ENCODE measurements at places on chromosomes 16 and 17. TPM values are rescaled to one million over a fixed set of nuclear protein-coding genes. Genes with fewer than 3 reads are reported as not detected.
A peak's percentile ranks its signal among the peaks of the same experiment; 100 is the strongest.

DNA sequence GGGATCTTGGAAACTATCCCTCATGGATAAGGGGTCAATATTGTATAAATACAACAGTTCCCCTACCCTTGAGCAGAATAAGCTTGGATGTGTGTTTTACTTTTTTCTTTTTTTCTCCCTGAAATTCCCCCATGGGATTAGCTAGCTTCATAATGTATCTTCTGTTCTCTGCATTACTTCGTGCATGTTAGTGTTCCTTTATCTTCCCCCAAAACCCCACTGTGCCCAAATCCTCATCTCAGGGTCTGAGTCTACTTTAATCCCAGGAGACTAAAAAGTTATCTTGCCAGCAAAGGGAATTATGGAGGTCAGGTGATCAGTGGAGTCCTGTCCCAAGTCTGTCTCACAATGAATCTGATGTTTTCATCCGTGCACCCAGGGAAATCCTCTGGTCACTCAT is 217.5 kb upstream of the CNTNAP4 start:
- DNase-seq = no peak

DNA sequence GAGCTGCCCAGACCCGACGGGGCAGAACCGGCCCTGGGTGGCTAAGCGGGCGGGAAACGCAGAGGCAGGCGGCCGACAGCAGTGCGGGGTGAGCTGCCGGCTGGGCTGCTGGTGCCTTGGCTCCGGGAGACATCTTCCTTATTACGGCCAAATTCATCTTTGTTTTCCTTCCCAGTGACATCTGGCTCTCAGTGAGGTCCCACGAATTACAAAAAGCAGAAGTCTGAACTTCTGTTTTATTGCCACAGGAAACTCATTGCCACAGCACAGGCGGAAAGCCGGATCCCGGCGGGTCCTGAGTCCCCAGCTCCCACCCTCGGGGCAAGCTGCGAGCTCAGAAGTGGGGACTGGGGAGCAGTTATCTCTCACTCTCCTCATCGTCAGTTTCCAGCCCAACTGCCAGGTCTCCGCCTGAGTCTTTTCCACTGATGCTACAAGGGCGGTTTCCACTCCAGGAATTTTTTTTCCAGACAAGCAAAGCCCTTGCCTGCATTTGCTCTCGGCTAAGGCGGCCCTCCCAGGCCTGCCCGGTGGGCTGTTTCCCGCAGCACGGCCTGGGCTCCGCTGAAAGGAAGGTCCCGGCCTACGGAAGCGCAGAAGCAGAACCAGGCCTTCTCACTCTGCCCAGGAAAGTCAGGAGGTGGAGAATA is 40.3 kb downstream of the CBFA2T3 start:
- no peak for DNase-seq

GRCh38 chr17:14198013-14198412 is 38.6 kb downstream of the CDRT15 start:
- DNase-seq = peak; percentile 68

DNA sequence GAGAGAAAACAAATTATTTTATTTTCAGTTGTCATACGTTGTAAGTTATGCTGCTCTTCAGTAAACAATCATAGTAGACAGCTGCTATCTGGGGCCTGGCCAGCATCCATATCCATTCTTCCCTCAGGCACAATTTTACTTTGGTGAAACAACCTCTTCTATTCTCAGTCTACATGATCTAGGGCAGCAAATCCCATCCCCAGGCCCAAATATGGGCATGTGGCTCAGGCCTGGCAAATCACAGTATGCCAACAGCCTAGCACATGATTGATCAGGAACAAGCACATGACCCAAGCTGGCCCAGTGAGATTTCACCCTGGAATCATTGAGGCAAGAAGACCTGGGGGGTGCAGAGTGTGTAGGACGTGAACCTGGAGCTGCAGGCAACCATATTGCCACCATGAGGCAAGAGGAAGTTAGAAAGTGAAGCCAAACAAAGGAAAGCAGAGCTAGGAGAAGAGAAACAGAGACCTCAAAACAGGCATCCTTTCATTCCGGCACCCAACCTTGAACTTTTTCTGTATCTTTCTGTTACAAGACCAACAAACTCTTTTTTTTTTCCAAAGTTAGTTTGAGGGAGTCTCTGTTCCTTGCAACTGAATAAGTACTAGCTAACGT is 10.3 kb upstream of the ABCC12 start:
- no peak for DNase-seq

Gene ARHGAP27
- 48.3 TPM for total RNA-seq

DNA sequence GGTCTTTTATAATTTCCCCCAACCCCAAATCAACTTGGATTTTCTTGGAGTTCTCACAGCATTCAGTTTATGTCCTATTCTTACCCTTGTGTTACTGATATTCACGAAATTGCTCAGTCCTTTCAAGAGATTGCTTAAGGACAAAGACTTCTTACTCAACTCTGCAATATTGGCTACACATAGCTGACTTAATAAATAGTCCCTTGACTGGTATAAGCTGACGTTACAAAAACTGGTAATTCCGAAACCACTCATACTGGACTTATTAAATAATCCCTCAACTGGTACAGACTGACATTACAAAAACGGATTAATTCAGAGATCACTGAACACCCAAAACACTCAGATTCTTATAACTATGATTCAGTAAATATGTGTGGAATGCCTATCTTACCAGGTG is 860 bp downstream of the TIGD7 start:
- no peak for DNase-seq
